Upper lobe of right lung (tissue), 1 donor: ENCODE measurements at places on chromosomes 11 and 22. TPM values are rescaled to one million over a fixed set of nuclear protein-coding genes. Genes with fewer than 3 reads are reported as not detected.

- H3K27me3 ChIP-seq, result no peaks in the 10 kb centered on the region
- peaks cover 4% of the 10 kb centered on the region for H3K4me1 ChIP-seq
- no peaks in the 10 kb centered on the region for H3K36me3 ChIP-seq
- H3K27ac ChIP-seq, result no peak overlapping the region
- DNase-seq, result no peak
Observed at GRCh38 chr11:70019576-70020011, 58.5 kb upstream of the ANO1 start.

DNA sequence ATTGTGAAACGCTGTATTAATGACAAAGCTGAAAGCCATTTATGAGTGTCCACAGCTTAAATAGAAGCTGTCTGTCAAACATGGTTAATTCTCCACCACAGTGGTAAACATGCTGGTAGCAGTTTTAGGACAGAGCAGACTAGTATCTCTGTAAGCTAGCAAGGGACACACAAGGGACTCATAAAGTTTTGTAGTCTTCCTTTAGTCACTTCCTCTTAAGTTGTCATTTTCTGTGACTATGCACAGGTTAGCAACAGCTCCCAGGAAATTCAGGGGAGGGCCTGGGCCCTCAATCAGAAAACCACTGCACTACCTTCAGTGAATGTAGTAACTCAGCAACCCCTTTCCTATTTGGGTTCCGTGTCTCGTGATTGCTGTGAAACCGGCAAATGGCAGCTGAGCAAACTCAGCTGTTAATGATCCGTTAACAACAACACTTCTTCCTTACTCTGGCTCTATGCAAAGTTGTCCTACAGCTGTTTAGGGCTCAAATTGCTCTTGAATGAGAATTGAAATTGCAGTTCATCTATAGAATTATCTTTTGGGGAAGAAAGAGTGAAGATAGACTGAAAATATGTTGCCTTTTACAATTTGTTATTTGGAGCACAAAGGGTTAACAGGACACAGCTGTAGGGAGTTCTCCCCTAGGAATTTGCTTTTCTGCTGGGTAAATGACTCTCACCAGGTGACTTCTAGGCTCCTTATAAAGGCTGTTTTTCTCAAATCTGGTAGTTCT is at the start of gene MMP26:
Gene MMP26 (plus strand): TSS at position 731 of the 736 bp plus-strand sequence.
- no peak within 1 kb of the TSS for H3K27ac ChIP-seq
- no peaks in the 10 kb centered on the region for H3K4me1 ChIP-seq
- no peak for DNase-seq
- H3K36me3 ChIP-seq, result no peaks in the 10 kb centered on the region

DNA sequence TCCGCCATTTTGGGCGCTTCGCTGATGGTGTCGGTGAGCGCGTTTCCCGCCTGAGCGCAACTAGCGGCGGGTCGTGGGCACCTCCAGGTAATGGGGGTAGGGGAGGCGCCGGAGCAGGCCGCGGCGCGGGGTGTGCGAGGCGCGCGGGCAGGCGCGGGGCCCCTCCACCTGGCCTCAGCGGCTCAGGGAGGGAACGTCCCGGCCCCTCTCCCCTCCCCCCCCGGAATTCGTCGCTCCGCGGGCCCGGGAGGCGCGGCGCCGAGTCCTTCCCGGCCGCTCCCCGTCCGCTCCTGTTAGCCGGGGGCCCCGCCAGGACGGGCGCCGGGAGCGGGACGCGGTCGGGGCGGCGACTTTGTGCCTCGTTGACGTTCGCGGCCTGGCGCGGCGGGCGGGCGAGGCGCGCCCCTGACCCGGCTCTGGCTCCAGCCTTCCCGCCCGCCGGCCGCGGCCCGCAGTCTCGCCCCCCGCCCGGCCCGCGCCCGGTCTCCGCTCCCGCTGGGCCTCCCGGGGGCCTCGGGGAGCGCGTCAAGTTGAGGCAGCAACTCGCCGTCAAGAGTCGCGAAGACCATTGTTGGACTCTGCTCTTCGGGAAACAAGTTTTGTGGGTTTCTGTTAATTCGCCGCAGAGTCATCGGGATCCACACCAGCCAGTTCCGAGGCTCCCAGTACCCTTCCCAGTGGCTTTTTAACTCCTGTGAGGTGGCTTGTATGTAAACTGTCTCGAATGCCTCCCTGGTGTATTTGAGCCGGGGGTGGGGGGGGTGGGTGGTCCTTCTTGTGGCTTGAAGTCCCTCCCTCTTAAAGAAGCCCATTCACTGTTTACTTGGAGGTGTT is at the start of gene PPP6R3:
Gene PPP6R3 (plus strand): TSS at position 12 of the 834 bp plus-strand sequence. CDS start 76,913 bp downstream, outside the sequence.
- peaks cover 43% of the 10 kb centered on the region for H3K4me1 ChIP-seq
- peak within 1 kb of the TSS; percentile 84 for H3K4me3 ChIP-seq
- no peaks in the 10 kb centered on the region for H3K27me3 ChIP-seq
- H3K36me3 ChIP-seq, result no peaks in the 10 kb centered on the region
- peak within 1 kb of the TSS; percentile 96 for H3K27ac ChIP-seq

DNA sequence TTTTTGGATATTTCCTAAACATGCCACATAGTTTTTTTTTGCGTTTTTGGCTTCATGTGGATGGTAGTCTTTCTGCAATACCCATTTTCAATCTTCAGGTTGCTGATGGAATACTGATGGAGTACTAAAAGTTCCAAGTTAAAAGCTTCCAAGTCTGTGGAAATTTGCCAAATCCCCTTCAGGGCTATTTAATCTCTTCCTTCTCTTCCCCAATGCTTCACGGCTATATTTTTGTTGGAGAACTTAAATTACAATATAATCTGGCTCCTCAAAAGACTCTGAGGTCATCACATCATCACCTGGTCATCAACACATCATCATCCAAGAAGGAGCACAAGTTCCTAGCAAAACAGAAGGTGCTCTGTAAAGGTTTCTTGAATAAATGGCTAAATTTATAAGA is 881.0 kb upstream of the TENM4 start:
- no peaks in the 10 kb centered on the region for H3K4me1 ChIP-seq
- no peak overlapping the region for H3K27ac ChIP-seq
- no peak for DNase-seq
- no peaks in the 10 kb centered on the region for H3K27me3 ChIP-seq

DNA sequence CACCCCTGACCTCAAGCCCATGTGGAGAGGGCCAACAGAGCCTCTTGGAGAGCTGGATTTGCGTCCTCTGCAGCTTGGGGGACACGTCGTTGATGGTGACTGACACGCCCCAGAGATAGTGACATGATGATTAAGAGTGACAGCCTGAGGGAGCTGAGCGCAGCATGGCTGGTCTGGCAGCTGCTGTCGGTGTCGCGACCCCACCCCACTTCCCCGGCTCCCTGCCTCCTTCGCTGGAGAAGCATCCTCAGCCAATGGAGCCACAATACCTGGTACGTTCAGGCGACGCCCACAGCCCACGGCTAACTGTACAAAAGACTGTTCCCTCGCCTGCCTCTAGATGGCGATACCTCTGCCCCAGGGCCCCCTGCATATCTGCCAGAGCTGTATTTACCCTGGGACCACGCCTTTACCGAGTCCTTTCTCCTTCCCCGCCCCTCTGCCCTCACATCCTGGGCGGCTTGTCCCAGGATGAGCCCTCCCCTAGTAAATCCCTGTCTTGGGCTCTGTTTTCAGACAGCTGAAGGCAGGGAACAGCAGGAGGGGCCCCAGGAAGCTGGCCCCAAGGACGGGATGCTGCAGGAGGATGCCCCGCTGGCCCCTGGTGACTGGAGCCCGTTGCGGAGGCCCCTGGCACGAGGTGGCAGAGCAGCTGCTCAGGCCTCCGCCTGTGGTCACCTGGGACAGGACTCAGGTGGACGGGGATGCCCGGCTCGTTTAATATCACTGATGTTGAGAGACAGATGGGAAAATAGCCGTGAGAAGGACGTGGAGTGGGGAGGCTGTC is 90.6 kb downstream of the RPS6KA4 start:
- H3K27ac ChIP-seq, result no peak overlapping the region
- H3K27me3 ChIP-seq, result peaks cover 14% of the 10 kb centered on the region
- no peaks in the 10 kb centered on the region for H3K36me3 ChIP-seq

- DNase-seq, result peak; percentile 17
- no peak overlapping the region for H3K27ac ChIP-seq
- H3K36me3 ChIP-seq, result no peaks in the 10 kb centered on the region
- no peaks in the 10 kb centered on the region for H3K4me1 ChIP-seq
Observed at GRCh38 chr22:49103314-49104059, 724.2 kb downstream of the BRD1 start.

DNA sequence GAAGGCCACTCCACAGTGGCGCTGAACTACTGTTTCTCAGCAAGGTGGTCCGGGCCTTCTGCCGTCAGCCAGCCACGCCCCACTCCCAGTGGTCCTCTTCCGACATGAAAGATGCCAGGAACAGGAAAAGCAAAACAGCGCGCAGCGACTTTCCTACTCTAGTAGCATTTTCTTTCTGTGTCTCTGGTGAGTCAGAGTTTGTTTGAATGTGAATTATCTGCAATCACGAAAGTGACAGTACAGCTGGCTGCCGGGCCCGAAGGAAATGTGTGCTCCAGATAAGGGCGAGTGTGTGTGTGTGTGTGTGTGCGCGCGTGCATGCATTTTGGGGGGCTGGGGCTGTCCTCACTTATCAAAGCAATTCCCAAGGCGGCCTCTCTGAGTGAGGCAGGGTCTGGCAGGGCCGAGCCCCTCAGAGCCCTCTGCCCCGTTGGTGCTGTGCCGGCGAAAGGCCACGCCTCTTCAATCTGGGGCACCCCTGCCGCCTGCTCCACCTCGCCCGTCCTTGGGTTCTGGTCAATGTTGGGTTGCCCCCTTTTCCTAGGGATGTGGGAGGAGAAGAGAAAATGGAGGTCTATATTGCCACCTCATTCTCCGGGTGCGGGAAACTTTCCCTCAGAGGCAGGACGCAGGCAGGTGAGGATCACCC is 288.5 kb downstream of the KIRREL3 start:
- no peaks in the 10 kb centered on the region for H3K36me3 ChIP-seq
- H3K4me1 ChIP-seq, result no peaks in the 10 kb centered on the region
- H3K27ac ChIP-seq, result no peak overlapping the region
- H3K4me3 ChIP-seq, result no peak overlapping the region
- DNase-seq, result no peak

- DNase-seq, result peak; percentile 88
- H3K27ac ChIP-seq, result no peak within 1 kb of the TSS
- H3K36me3 ChIP-seq, result no peaks in the 10 kb centered on the region
- H3K4me3 ChIP-seq, result peak within 1 kb of the TSS; percentile 9
- H3K4me1 ChIP-seq, result no peaks in the 10 kb centered on the region
Observed at GRCh38 chr11:26331911-26332571, at the start of gene ANO3. Gene ANO3 (plus strand): TSS chr11:26332130. CDS start chr11:26332276, 146 bp downstream.

- H3K4me3 ChIP-seq, result no peak overlapping the region
- H3K27ac ChIP-seq, result no peak overlapping the region
- H3K27me3 ChIP-seq, result no peaks in the 10 kb centered on the region
- H3K4me1 ChIP-seq, result peaks cover 9% of the 10 kb centered on the region
Observed at GRCh38 chr22:43128928-43129424, 14.2 kb downstream of the MCAT start.

DNA sequence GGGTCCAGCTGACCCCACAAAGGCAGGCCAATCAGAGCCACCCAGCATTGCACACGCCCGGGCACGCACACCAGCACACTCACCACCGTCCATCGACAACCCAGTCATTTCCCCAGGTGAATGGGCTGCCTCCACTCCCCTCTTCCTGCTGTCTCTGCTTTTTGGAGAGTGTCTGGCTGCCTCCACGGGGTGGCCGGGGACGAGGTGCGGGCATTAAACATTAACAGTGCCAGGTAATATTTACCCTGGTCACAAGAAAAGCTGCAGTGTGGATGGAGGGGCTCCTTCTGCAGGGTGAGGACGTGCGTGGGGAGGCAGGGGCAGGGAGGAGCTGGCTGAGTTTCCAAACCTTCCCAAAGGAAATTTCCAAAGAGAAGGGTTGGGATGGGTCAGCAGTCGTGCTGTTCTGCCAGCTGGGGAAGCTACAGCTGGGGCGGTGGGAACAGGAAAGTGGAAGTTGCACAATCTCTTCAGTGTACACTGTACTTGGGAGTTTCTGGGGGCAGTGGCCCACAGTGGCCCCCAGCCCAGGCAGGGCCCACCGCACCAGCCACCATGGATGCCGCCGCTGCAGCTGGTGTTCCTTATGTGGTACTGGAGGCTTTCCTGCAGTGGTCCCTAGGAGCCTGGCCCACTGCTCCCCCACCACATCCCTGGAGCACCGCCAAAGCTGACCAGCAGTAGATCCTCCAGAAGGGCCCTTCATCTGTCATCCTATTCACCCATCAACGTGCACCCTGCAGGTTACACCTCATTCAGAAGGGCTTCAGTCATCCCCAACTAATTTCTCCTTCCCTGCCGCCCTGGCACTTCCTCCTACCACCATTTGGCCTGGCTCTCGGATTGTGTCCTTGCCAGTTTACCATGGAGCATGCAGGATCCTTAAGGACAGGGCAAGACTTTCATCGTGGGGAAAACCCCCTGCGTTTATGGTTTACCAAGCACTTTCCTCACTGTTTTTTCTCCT is at the start of gene FXYD2:
Gene FXYD2 (minus strand): TSS at position 174 of the 967 bp plus-strand sequence. CDS start 66 bp downstream, at position 108.
- no peaks in the 10 kb centered on the region for H3K27me3 ChIP-seq
- H3K4me3 ChIP-seq, result no peak within 1 kb of the TSS
- peaks cover 48% of the 10 kb centered on the region for H3K4me1 ChIP-seq
- H3K36me3 ChIP-seq, result no peaks in the 10 kb centered on the region
- DNase-seq, result peak; percentile 67

GRCh38 chr22:29022101-29022817 is 39.4 kb downstream of the C22orf31 start:
- H3K4me3 ChIP-seq, result no peak overlapping the region
- no peak for DNase-seq
- no peak overlapping the region for H3K27ac ChIP-seq
- no peaks in the 10 kb centered on the region for H3K36me3 ChIP-seq
- peaks cover 10% of the 10 kb centered on the region for H3K4me1 ChIP-seq

GRCh38 chr11:45773786-45774655 is 30.9 kb upstream of the SLC35C1 start:
- no peak overlapping the region for H3K4me3 ChIP-seq
- H3K27ac ChIP-seq, result no peak overlapping the region
- peaks cover 8% of the 10 kb centered on the region for H3K4me1 ChIP-seq

DNA sequence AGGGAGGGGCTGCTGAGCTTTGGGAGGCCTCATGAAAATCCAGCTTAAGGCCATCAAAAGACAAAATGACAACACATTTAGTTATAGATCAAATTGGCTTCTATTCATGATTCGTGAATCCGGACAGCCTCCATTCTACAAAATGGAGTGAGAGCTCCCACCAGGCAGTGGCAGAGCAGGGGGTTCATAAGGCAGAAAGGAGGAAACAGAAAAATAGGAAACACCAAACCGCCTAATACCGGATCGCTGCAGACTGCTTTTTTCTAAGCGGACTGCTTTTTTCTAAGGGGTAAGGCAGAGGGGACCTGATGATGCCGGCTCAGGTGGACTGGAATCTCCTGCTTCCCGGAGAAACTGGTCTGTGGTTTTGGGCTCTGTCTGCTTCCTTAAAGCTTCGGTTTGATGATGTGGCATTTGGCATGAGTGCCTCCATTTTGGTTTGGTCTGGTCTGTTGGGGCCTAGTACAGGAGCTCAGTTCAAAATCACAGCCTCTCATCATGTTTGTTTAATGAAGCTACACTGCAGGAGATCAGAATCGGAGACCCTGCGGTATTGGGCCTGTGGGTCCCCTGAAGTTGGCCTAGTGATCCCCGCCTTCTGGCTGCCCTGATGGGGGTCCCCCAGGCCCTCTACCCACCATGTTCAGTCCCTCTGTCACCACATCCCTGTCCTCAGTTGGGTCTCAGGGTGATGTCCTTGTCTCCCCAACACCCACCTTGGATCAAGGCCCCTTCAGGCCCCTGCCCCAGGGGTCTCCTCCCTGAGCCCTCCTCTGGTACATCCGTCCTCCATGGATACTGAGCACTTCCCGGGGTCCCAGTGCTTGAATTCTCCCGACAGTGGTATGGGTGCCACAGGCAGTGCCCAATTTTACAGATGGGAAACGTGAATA is 1.2 kb downstream of the ALDH3B1 start:
- peak; percentile 60 for DNase-seq
- H3K36me3 ChIP-seq, result no peaks in the 10 kb centered on the region
- peak overlapping the region; percentile 91 for H3K27ac ChIP-seq
- H3K4me3 ChIP-seq, result peak overlapping the region; percentile 53

OR8G5 gene
- 0.58 TPM for total RNA-seq

SLCO2B1 gene
- 204 TPM for total RNA-seq

PRR5L gene
- 24.5 TPM for total RNA-seq

SYCE3 gene
- total RNA-seq, result not detected
